Hematopoietic multipotent progenitor cell (in vitro differentiated cells): ENCODE measurements at places on chromosomes 3 and 15.

DNA sequence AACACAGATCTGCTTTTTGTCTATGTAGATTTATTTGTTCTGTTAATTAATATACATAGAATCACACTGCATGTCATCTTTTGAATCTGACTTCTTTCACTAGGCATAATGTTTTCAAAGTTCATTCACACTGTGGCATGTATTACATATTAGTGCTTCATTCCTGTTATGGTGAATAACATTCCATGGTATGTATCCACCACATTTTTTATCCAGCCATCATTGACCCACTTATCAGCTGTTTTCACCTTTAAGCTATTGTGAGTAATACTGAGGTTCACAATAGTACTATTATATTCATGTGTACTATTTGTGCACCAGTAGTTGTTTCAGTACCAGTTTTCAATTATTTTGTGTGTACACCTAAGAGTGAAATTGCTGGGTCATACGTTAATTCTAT lies 230.6 kb upstream of the CNTN3 start:
- no peak for DNase-seq

GRCh38 chr15:68364028-68364659 lies 67.8 kb downstream of the ITGA11 start:
- DNase-seq: no peak

DNA sequence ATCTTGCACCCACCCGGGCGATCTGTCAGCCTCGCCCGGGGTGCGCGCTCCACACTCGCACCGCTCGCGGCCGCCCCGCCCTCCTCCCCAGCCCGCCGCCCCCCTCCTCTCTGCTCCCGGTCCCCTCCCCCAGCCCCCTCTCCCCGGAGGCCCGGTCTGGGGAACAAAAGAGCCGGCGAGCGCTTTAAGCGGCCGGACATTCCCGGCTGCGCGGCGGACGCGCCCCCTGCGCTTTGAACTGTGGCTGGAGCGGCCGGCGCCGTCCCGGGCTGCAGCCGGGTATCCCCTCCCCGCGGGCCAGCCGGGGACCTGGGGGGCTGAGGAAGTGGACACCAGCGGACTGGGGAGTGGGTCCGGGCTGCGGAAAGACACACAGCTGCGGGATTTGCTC lies at the start of gene IGDCC3:
Gene IGDCC3, minus strand, starts transcription at position 27 of the 391 bp plus-strand sequence. CDS start 214 bp downstream, outside the sequence.
- DNase-seq: no peak

GRCh38 chr3:156207802-156208685 lies 87.7 kb downstream of the KCNAB1 start:
- no peak for DNase-seq

- DNase-seq: no peak
Observed at GRCh38 chr3:44342176-44342790, 3.7 kb downstream of the TCAIM start.

- DNase-seq: no peak
Observed at GRCh38 chr15:57797568-57798267, 91.2 kb downstream of the POLR2M start.

- no peak for DNase-seq
Observed at GRCh38 chr3:180188512-180189309, 152.0 kb upstream of the PEX5L start.

DNA sequence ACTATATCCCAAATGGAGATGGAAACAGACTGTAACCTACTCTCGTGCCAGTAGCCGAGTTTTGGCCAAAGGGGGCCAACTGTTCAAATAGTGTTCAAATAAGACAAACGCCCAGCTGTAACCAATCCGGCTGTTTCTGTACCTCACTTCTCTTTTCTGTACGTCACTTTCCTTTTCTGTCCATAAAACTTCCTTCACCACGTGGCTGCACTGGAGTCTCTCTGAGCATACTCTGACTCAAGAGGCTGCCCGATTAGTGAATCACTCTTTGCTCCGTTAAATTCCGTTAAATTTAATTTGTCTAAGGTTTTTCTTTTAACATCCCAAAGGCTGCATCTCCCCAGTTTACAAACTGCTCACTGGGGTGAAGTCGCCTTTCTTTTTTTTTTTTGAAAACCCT lies 219.2 kb upstream of the P2RY1 start:
- DNase-seq: no peak

DNA sequence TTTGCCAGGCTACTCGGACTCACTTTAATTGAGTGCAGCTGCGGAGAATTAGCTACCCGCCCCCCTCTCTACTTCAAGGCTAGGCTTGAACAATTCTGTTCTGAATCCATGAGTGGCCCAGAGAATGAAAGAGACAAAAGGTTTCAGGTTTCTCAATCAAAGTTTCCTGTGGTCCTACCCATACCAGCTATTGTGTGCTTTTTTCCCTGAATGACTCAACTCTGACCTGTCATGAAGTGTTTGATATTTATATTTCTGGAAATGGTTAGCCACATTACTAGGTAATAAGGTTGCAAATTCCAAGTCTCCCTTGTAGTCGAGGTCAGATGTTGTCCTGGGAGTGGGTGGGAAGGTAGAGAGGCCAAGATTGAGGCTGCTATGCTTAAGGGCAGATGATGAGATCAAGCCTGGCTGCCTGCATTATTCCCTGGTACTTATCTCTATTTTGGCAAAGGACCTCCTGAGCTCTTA lies 392.7 kb upstream of the TBL1XR1 start:
- no peak for DNase-seq

DNA sequence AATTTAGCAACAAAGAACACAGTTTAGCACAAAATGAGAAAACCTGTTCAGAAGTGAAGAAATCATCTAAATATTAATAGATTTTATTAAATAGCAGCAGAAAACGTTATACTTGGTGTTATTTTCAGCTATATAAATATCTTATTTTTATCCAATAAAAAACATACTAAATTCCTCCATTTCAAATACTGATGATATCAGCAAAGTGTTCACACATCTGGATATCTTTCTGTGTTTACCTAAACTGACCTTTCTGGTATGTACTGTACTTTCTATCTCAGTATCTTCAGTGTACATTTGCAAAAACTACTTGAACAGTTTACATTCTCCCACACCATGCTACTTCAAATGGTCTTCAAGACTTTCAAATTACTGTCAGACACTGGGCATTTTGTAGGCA lies 179.9 kb downstream of the ZBTB20 start:
- DNase-seq: no peak

DNA sequence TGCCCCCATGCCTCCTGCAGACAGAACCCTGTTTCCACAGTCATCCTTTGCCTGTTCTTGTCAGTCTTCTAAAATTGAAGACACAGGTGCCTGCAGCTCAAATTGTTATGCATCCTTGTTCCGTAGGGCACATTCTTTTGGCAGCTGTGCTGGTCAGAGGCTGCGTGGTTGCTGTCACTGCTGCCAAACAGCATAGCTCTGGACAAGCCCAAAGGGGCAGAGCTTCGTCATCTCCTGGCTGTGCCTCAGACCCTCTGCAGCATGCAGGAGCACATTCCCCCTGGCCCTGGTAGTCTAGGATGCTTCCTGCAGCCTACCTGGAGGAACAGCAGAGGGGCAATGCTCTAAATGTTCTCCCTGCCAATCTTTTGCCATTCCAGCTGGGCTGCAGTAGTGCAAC lies 2.1 kb upstream of the FBXL22 start:
- DNase-seq: no peak

DNA sequence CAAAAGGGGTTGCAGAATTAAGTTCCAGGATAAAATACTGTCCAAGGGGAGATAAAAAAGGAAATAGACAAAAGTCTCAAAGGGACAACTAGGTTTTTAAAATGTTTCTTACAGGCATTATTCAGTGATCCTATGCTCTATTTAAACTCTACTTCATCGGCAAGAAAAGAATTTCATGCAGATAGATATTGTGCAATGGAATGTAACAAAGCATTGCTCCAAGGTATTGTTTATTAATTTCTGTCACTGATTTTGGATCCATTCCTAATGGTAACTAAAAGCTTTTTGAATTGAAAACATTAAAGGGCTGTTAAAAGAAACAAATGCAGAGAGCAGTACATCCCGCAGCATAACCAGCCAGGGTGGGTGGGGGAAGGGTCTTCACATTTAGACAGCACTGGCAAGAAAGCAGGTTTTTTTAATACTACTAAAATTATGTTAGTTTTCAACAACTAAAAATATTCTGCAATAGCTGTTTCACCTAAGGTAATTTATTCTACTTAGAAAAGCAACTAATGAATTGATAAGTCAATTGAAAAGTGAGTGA lies 82.9 kb downstream of the THBS1 start:
- DNase-seq: no peak

DNA sequence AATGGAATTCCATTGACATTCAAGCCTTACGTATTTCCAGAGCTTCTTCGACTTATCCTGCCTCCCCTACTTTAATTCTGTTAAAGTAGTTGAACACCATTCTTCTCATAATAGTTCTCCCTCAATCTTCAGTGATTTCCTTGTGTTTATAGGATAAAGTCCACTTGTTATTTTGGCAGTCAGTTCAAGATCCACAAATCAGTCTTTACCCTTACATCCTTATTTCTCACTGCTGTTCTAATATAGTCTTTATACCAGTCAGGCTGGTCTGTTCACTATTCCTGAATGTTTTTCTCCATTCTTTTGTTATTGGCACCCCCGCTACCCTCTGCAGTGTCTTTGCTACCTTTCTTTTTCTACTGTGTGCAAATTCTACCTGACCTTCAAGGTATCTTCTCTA lies 29.7 kb downstream of the ATP6V1A start:
- DNase-seq: no peak

DNA sequence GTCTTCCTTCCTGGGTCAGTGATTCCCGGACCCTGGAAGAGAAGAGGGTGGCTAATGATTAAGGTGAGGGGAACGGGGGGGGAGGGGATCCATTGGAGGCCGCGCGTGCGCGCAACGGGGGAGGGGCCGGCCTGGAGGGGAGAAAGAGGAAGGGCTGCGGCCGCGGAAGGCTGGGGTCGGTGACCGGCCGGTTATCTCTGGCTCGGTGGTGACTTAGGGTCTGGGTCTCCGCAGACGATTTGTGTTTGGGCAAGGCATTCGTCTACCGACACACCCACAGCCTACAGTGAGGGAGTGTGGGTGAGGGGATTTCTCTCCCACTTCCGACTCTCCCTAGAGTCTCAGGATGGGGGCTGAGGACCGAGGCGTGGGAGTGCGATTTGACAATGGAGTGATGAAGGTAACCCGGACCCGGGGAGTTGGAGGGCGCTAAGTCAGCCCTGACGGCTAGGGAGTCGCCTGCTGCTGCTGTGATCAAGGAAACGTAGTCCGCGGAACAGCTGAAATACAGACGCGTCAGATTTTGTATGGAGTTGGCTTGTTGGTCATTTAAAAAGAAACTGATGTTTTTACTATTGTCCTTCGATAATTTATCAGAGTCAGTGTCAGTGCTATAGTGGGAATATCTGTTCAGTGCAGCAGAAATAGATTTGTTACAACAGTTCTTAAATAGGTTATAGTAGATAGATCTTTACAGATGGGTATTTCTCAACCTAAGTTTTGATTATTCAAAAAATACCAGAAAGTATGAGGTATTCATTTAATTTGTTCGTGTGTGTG lies 733 bp downstream of the RNF111 start:
- DNase-seq: peak; percentile 84

GRCh38 chr3:134624537-134625287 lies 26.1 kb downstream of the KY start:
- DNase-seq: no peak

DNA sequence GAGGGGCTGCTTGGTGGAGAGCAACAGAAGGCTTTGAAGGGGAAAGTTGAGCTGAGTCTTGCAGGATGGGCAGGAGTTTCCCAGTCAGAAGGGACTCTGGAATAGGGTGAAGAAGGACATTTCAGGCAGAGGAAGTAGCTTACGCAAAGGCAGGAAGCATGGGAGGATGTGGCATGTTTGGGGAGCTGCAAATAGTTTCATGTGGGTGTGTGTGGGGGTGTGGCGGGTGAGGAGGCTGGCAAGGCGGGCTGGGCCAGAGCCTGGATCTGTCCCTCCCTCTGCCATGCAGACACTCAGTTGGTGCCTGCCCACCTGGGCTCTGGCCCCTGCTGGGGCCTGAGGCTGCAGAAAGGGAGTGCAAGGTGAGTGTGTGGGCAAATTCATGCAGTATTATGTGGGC lies 10.4 kb downstream of the TEX264 start:
- DNase-seq: peak; percentile 23

DNA sequence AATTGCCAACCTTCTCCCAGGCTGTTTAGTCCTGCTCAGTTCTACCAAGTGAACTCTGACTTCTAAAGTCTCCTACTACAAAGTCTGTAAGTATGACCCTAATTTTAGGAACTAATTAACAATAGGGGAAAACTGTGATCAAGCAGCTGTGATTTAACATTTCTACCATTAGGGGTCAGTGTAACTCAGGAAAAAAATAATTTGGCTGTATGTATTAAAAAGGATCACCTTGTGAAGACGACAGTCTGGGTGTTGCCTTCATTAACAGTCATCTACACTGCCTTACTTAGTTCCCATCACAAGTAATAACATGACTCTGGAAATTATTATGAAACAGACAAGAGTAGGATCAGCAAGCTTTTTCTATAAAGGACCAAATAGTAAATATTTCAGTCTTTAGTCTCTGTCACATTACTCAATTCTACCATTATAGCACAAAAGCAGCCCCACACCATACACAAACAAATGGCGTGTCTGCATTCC lies 4.2 kb upstream of the NPHP3 start:
- peak; percentile 72 for DNase-seq

- peak; percentile 87 for DNase-seq
Observed at GRCh38 chr15:65028921-65029735, at the start of gene MTFMT. MTFMT (minus strand) TSS chr15:65029639; CDS start chr15:65029613, 26 bp downstream.

GRCh38 chr3:101195951-101196713 lies 124.2 kb downstream of the IMPG2 start:
- peak; percentile 73 for DNase-seq
